ENCODE measurements at places on chromosomes 7 and 10.
A peak's percentile ranks its signal among the peaks of the same experiment; 100 is the strongest.

GRCh38 chr7:131371411-131371810, 43.7 kb downstream of the MKLN1 start:
- DNase-seq = no peak

DNA sequence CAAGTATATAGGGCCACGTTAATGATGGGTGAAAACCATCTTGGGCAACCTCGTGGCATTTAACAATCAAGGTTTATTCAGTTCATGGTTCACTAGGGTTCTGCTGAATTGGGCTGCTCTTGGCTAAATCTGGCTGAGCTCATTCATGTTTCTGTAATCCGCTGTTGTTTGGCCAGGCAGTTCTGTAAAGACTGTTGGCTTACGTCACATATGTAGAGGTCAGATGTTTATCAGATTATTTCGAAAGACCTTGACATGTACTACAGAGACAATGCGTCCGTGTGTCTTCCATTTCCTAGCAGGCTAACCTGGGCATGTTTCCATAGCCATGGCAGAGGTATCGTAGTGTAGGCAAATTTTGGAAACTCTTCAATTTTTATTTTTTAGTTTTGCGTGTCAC, 190.0 kb upstream of the ZWINT start:
- DNase-seq = no peak

DNA sequence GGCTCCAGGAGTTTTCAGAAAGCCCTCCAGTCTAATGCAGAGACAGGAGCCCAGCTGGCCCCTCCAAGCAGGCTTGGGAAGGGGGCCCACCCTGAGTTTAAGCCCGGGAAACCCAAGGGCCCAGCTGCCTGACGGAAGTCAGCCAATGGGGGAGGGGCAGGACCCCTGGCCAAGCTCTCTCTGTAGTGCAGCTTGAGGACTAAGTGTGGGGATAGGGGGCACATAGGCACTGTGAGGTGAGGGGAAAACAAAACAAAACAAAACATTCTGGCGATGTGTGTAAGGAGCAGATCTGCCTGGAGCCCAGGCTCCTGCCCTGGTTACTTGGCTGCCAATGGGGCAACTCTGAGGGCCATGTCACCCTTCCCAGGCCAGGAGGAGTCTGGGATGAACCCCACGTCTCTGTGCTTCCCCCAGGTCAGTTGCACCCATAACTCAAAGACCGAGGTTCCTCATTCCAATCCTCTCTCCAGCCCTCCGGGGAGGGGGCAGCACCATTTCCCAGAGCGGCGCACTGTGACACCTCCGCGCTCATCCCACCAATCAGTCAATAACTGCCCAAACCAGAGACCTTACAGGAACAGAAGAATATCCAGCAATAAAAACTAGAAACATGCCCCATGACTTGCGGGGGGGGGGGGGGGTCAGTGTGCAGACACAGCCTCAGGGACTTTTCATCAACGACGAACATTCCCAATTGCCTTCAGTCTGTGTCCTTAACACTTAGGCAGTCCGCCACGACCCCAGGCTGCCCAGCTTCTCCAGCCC, 1.7 kb downstream of the CXCL12 start:
- DNase-seq = no peak

GRCh38 chr10:127649642-127650041, 87.3 kb upstream of the FOXI2 start:
- DNase-seq = no peak

DNA sequence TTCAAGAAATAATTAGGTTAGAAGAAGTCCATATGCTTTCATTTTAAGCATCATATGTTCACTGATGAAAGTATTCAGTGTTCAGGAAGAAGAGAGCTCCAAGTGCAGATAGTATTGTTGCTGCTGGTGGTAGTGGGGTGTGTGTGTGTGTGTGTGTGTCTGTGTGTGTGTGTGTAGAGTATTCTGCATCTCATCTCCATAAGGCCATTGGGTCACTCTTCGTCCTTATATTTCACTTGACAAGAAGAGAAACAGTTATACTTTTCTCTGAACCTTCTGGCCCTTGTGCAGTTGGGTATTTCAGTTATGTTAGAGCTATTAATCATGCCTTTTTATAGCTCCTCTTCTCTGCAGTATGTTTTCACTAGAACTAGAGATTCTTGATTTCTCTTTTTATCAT, 26.2 kb downstream of the ADAM22 start:
- DNase-seq = no peak

- DNase-seq = peak; percentile 41
Measured at GRCh38 chr10:32332299-32332750, 14.6 kb downstream of the EPC1 start.

DNA sequence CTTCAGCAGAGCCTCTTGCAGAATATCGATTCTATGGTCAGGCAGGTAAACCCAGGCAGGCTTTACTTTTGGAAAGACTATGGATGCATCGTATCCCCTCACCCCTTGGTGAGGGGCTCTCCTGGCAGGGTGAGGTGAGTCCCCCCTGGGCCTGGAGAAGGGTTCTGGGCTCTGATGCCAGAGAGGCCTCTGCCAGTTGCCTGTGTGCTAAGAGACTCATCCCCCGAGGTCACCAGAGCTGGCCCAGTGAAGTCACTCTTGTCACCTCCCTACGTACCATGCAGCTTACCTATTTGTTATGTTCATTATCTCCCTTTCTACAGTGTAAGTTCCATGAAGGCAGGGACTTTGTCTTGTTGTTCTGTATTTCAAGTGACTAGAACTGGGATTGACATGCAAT, 51.3 kb downstream of the TSPAN15 start:
- no peak for DNase-seq

DNA sequence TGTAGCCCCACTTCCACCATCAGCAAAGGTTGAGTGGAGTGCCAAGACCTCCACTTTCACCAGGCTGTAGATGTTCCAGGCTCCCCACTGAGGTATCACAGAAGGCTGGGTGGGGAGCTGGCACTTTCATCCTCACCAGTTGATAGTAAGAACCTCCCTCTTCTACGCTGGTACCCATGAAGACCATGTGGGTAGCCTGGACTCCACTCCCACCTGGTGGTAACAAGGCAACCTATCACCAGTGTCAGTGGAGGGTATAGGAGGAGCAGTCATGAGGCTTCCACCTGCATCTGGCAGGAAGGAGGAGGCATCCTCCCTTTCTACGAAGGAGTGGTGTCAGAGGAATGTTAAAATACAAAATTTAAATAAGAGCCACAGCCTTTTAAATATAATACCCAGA, 4.4 kb downstream of the SMIM30 start:
- no peak for DNase-seq

GRCh38 chr7:22296916-22297315, 60.0 kb downstream of the RAPGEF5 start:
- DNase-seq = no peak

DNA sequence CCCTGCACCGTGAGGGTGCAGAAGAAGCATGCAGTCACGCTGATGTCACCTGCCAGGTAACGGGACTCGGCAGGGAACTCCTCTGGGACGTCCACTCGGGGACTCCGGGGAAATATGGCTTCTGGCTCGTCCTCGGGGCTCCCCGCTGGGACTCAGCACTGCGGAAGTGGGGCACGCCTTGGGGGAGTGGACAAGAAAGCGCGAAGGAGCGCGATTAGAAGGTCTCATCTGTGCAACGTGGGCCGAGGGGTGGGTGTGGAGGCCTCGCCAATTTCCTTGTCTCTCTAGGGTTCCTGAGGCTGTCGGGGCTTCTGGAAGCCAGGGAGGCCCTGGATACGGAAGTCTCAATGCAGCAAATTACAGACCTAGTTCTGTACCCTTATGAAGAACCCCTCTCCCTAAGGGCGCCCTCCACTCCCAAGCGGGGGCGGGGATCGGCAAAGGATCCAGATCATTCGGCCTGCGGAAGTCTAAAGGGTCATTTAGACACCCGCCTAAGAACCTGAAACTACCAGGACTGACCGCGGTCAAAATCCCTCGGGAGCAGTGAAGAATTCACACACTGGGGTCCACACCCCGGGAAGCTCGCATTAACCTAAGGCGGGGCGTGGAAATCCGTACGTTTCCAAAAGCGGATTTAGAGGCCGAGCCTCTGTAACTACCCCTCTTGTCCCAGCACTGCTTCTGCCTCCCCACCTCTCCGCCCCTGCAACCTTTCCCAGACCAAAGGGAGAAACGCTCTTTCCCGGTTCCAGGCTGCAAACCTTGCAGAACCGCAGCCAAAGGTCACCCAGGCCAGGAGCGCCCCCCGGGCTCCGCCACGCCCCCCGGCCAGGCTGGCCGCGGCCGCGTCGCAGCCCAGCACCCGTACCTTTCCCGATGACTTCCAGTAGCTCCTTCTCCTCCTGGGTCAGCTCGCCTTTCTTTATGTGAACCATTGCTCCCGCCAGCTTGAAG, 640 bp downstream of the ANKMY2 start:
- peak; percentile 39 for DNase-seq

DNA sequence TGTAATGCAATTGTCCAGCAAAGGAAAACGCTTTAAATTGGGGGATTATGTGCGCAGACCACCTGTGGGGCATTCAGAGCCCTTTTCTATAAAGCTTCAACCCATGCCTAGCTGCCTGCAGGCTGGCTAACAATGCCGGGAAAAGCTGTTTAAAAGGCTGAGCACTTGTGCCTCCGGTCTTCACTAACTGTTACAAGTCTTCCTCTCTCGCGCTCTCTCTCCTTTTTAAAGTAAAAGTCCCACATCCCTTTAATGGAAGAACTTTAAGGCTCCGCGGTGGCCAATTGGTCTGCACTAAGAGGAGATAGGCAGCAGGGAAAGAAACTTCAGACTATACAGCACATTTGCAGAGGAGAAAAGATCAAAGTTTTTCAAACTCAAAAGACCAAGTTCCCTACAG, 4.6 kb downstream of the FZD8 start:
- DNase-seq = no peak

DNA sequence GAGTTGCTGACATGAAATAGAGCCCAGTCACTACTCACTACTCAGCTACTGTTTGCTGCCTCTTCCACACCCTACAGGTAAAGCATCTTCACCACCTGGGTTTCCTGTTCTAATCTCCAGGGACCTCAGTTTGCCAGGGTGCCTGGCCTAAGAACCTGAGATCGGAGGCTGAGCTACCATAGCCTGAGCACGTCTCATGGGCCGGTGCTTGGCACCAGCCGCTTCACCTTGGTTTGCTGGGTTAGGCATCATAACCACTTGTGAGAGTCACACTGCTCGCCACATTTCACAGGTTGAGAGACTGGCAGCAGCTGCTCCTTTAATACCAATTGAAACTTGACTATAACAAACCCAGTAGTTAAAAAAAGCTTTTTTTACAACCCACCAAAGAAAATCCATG, 75.1 kb downstream of the EMX2 start:
- no peak for DNase-seq

GRCh38 chr10:84613336-84614021, 285.1 kb downstream of the CCSER2 start:
- no peak for DNase-seq

- no peak for DNase-seq
Measured at GRCh38 chr7:102097601-102098161, 189.0 kb upstream of the SH2B2 start.

DNA sequence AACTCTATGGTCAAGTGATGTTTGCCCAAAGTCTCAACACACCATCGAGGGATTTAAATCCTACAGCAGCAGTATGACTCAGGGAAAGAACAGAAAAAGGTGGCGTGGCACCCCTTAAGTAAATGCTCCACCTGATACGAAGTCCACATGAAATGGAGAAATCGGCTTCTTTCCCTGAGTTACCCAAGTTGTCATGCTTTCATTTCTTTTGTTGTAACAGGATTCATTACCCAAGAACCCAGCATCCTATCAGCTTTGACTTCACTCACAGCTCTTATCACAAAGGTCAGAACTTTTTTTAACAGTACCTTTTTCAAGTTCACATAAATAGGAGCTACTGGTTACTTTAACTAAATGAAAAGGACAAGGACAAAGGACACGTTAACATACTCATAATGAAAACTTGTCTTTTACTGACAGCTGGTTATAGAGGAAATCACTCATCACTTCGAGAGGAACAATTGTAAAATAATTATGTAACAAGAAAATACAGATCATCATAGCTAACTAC, 219.8 kb upstream of the FRMD4A start:
- no peak for DNase-seq

DNA sequence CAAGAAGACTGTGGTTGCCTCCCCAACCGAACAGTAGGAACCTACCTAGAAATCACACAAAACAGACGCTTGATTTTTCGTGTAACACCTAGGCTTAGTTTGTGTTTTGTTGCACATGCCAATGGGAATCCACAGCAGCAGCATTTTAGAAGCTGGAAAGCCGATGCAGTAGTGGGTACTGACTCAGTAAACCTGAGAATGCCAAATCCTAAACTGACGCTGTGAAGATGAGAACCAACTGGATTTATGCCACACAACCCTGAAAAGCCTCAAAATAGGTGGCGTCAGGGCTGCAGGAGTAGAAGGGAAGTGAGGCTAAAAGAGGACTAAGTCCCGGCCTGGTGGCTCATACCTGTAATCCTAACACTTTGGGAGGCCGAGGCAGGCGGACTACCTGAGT, 162.5 kb downstream of the REEP3 start:
- DNase-seq = no peak

- no peak for DNase-seq
Measured at GRCh38 chr7:3230908-3231307, 70.1 kb upstream of the SDK1 start.

DNA sequence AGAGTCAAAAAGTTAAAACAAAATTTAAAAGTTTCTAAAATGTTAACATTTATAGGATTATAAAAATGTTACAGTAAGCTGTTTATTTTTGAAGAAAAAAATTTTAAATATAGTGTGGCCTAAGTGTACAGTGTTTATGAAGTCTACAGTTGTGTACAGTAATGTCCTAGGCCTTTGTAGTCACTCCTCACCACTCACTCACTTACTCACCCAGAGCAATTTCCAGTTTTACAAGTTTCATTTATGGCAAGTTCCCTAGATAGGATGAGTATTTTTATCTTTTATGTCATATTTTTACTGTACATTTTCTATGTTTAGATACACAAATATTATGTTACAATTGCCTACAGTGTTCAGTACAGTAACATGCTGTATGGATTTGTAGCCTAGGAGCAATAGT, 419.9 kb downstream of the ARL4A start:
- DNase-seq = no peak

GRCh38 chr7:100081535-100082102, at the start of gene ZNF3:
Gene ZNF3 (minus strand): TSS chr7:100081723. CDS start chr7:100077357, 4,366 bp downstream.
- DNase-seq = peak; percentile 97

DNA sequence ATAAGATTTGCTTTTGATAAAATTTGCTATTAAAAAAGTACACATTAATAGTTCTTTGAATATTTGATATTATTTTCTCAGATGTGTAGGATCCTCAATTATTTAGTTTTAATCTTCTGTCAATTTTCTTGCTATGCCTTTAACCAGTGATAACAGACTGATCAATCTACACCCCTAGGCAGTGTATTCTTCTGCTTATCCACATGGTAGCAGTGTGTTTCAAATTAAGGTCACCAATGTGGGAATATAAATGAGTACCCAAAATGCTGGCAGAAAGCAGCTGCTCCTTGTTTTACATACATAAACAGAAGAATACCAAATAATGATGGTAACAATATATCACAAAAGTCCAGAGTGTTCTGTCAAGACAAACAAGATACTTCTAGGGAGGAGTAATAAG, 87.0 kb downstream of the SKAP2 start:
- DNase-seq = no peak

GRCh38 chr10:132263866-132264265, 43.9 kb downstream of the STK32C start:
- DNase-seq = no peak

- DNase-seq = no peak
Measured at GRCh38 chr10:119337796-119338432, 130.5 kb downstream of the GRK5 start.

Measured in stimulated activated CD8-positive, alpha-beta memory T cell treated with anti-CD3 and anti-CD28 coated beads, Interleukin-12 subunit alpha, Interleukin-12 subunit beta, amount 100 ng/mL, for 4 hours (primary cell).